Ascending aorta (tissue), 2 donors: ENCODE measurements at places on chromosomes 3 and 15. TPM values are rescaled to one million over a fixed set of nuclear protein-coding genes. Genes with fewer than 3 reads are reported as not detected.

The C3orf85 gene
- not detected for total RNA-seq

The ITPKA gene
- not detected for total RNA-seq

The CKMT1A gene
- not detected for total RNA-seq

The TPRG1 gene
- total RNA-seq: 6.4 TPM

The SERINC4 gene
- total RNA-seq: not detected

- no peak for DNase-seq
Measured at GRCh38 chr15:37765786-37766185, 168.7 kb upstream of the TMCO5A start.

DNA sequence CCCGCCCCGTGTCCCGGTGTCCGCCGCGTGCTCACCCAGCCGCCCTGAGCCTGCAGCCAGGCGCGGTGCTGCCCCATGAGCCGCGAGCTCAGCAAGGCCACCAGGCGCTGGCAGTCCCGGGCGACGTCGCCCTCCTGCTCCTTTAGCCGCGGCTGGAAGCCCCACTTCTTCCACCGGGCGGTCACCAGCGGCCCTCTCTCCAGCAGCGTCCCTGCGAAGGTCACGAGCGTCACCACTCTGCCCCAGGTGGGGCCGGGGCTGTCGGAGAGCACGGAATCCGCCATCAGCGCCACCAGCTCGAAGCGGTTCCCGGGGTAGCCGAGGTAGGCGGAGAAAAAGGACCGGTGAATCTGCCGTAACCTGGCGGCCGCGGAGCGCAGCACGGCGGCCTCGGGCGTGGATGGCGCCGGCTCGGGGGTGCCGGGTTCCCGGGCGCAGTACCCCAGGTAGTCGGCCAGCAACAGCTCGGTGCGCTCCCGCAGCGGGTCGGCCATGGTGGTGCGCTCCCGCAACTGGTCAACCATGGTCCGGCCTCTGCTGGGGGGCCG, 298 bp downstream of the BCL2L10 start:
- DNase-seq: peak; percentile 57

GRCh38 chr3:15795651-15796308, 2.0 kb downstream of the ANKRD28 start:
- no peak for DNase-seq

DNA sequence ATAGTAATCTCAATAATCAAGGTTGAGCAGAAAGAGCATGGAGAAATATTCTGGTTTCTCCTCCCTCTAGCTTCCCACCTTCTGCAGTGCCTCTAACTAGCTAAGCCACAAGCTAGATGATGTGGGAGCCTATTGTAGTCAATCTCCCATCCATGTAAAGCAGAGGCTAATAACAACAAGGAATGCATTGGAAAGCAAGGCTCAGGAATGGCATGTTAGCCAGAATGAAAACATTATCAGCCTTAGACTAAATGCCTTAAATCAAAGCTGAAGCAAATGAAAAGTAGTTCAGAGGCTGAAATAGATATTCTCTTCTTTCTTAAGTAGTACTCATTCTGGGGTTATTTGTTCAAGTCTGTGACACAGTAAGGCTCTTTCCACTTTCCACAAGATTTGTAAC, 350.3 kb upstream of the DPPA4 start:
- no peak for DNase-seq

DNA sequence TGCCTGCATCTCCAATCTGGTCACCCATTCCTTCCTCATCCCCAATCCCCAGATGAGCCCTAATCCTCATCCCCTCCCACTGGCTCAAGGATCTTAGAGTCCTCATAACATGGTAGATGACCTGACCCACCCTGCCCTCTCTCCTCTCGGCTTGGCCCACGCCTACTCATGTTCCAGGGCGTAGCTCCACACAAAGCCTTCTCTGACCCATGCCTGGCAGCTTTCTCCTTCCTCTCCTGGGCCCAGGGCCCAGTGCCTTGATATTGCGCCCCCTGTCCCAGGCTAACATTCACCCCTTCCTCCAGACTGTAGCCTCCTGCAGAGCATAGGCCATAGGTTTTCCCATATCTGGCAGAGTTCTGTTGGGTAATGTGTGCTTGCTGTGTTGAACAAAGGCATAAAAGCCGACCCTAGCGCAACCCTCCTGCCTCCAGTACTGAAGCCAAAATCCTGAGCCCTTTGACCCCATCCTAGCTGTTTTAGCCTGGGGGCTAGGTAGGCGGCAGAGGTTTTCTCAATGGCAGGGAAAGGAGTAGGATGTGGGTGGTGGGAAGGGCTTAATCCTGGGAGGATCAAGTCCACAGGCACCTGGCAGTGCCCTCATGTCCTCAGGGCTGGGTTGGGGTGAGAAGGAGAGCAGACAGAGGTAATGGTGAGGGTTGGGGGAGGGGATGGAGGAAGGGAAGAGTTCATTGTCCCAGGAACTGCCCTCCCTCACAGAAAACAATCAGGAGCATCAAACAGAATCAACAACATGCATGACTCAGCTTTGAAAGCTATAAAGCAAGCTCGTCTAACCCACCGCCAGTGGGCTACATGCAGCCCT, 35.5 kb downstream of the MESD start:
- no peak for DNase-seq

DNA sequence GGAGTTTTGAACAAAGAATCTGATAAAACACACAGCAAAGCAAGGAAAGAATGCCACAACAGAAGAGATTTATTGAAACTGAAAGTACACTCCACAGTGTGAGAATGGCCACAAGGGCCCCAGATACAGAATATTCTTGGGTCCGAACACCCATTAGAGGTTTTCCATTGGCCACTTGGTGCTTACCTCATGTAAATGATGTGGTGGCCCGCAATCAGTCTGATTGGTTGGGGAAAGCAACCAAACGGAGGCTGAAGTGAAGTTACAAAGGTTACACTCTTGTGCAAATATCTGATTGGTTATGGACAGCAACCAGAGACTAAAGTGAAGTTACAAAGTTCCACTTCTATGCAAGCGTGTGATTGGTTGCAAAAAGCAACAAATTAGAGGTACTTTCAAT, 20.4 kb downstream of the NSUN3 start:
- no peak for DNase-seq
